NCI-H1092 (cell line): ENCODE measurements at places on chromosomes 5 and 9.

GRCh38 chr5:43583724-43584123, 19.3 kb upstream of the NNT start:
- DNase-seq: no peak

DNA sequence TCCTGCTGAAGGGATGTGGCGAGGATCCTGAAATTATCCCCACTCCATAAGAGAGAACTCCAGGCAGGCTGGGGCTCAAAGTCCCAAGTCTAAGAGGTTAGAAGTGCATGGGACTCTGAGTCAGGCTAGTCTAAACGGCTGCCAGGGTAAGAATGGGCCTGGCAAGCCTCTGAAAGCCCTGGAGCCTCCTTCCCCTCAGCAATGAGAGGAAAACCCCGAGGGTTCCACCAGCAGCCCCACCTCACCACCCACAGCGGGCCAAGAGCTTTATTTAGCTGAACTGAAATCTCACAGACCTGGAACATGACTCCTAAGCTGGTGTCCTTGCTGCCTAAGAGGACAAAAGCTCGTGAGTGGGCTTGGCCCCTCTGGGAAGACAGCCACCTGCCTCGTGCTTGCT, 135.5 kb downstream of the SEC61B start:
- no peak for DNase-seq

DNA sequence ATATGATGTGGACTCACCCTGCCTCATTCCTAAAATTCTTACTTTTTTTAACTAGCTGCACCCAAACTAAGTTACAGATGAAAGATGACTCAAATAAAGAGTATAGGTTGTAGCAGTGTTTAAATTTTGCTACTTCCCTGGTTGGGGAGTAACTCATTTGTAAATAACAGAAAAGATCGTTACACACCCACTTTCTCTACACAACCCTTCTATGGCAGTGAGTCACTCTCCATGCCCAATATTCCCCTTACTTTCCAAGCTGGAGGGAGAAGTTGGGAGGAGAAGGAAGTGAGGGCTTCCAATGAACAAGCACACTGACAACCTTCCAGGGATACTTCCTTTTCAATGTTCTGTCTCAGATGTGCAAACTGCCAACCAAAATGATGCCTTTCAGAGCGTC, 1.9 kb downstream of the RASEF start:
- DNase-seq: no peak

GRCh38 chr9:74304598-74304997, 192.5 kb upstream of the RORB start:
- DNase-seq: no peak

DNA sequence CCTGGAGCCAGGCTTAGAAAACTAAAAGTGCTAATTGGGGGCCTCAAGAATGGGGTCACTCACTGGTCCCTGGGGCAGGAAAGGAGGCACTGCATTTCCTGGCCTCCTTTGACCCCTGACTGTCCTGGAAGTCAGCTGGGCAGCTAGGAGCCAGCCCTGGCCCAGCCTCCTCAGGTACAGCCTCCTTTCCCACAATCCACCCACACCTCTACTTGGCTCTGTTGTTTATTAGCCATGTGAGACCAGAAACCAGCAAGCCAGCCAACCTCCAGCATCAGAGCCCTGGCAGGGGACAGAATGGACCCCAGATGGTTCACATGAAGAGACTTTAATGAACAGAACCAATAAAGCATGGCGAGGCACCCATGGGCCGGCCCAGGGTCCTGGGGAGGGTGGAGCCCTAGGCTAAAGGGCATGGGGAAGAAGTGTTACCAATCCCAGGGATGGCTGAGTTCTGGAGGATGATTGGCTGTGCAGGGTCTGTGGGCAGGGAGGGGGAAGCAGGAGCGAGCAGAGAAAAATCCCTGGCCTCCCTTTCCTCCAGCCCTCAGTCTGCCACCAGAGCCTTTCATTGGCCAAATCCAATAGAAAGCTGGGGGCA, 55.3 kb upstream of the ANGPTL2 start:
- DNase-seq: no peak

GRCh38 chr9:136808806-136809158, 1.0 kb downstream of the RABL6 start:
- DNase-seq: no peak

DNA sequence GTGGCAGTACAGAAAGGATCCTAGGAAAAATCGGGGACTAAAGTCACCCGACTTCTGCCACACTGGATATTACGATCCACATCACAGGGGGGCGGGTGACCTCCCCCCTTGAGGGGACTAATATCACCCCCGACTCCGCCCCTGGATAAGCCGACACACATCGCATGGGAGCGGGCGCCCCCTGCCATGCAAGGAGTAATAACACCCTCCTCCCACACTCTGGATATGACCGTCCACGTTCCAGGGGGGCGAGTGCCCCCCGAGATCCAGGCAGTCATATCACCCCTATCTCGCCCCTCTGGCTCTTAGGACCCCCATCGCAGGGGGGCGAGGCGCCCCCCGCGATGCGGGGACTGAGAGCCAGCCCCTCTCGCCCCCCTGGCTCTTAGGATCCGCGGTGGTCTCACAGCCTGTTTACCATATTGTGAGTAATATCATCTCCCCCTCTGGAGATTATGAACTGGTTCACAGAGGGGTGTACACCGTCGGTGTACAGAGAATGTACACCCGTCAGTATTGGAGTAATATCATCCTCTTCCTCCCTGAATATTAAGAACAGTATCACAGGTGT, 423.0 kb downstream of the DIRAS2 start:
- DNase-seq: no peak

DNA sequence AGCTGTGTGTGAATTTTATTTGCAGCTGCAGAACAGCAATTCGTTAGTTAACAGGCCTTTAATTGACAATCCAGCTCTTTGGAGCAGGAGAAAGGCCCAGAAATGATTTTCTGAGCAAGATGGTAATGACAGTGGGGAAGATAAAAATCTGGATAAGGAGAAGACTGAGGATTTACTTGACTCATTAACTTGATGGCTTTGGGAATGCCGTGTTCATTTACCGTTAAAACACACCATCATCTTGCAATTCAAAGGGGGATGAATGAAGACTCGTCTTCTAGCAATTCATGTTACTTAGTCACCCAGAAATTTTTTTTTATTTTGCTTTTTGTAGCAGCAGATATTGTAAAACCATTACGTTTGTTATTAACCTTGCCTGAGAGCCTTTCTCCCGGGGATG, 52.0 kb downstream of the PTTG1 start:
- no peak for DNase-seq

- DNase-seq: no peak
Measured at GRCh38 chr5:32916648-32917047, 205.5 kb downstream of the NPR3 start.

DNA sequence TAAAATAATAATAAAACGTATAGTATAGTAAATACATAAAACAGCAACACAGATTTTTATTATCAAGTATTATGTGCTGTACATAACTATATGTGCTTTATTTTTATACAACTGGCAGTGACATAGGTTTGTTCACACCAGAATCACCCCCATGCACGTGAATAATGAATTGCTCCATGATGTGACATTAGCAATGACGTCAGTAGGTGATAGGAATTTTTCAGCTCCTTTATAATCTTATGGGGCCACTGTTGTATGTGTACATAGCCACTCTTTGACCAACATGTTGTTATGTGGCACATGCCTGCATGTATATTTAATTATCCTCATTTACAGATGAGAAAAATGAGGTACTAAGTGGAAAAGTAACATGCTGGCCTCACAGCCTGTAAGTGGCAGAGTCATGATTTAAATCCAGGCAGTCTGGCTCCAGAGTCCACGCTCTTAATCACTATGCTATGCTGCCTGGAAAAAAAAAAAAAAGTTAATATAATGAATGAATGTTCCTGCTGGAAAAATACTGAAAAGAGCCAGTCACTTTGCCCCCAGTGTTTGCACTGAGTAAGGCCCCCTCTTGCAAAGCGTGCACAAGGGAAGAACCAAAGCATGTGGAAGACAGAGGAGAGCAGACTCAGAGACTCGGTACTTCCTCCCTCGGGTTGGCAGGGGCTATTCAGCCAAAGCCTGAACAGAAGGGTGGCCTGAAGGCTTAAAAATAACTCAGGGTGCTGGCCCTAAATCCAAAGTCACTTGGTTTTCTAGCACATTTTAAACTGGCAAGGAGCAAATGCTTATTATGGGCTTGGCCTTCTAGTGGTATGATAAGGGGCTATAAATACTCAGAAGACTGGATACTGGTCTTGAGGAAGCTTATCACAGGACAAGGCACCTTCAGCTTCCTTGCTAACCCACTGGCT, 206.8 kb downstream of the GLIS3 start:
- no peak for DNase-seq

DNA sequence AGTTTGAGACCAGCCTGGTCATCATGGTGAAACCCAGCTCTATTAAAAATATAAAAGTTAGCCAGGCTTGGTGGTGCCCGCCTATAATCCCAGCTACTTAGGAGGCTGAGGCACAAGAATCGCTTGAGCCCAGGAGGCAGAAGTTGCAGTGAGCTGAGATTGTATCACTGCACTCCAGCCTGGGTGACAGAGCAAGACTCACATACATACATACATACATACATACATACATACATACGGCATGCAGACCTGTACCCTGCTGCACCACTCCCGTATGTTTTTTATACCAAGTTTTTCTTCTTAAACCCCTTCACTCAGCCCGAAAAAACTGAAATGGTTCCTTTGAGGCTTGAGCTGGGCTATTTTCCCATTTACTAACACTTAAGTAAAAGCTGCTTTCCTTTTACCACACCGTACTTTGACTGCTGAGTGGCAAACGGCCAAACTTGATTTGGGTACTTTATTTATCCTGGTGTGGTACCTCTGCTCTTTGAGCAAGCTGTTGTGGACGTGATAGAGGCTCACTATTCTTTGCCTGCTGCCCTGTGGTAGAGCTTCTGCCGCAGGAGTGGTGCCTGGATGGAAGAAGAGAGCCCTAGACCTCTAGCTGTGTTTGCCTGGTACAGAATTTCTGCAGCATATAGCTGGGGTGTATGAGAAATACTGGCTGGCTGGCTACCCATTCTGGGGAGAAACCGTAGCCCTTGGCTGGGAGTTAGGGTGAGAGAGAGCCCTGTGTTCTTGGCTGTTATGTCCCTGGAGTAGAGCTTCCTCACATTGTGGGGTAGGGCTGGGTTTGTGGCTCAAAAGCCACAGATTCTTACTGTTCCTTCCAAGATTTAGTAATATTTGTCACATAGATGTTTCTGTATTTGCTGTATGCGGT, 19.4 kb downstream of the IPO11 start:
- DNase-seq: no peak

DNA sequence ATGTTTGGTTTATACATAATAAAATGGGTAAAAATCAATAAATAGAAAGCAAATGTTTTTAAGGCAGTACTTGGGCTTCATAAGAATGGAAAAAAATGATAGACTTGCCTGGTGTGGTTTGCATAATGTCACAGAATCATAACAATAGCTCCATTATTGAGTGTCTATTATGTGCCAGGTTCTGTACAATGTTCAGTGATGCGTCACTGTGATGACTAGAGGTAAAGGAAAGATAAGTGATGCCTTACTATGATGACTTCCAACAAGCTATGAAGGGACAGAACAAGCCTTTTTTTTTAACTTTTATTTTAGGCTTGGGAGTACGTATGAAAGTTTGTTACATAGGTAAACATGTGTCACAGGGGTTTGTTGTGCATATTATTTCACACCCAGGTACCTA, 128.8 kb downstream of the TMC1 start:
- DNase-seq: no peak

DNA sequence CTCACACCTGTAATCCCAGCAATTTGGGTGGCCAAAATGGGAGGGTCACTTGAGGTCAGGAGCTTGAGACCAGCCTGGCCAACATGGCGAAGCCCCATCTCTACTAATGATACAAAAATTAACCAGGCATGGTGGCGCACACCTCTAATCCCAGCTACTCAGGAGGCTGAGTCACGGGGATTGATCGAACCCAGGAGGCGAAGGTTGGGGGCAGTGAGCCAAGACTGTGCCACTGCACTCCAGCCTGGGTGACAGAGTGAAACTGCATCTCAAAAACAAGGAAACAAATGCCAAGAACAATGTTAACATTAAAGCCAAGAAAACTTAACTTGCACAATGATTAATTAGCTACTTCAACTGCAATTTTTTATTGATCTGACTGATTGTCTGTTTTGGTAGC, 202.6 kb downstream of the ARRDC3 start:
- DNase-seq: no peak

DNA sequence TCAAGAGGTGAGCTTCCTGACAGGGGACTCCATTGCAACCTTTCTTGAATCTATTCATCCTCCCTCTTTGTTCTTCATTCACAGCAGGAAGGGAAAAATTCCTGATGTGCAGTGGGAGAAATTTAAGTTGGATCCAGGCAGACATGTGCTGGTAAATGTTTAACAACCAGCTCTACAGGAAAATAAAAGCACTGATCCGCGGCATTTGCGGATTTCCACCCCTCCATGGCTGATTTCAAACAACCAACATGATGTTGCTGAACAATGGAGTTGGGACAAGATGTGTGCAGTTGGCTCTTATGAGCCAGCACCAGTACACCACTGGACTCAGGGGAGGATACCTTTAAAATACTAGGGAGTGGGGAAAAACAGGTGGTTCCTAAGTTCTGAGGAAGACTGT, 47.0 kb downstream of the SPRY4 start:
- no peak for DNase-seq

- DNase-seq: no peak
Measured at GRCh38 chr5:40615586-40616170, 64.0 kb upstream of the PTGER4 start.

GRCh38 chr9:83491995-83492394, 46.2 kb downstream of the FRMD3 start:
- no peak for DNase-seq

- DNase-seq: no peak
Measured at GRCh38 chr9:107342476-107343161, 59.5 kb downstream of the RAD23B start.

DNA sequence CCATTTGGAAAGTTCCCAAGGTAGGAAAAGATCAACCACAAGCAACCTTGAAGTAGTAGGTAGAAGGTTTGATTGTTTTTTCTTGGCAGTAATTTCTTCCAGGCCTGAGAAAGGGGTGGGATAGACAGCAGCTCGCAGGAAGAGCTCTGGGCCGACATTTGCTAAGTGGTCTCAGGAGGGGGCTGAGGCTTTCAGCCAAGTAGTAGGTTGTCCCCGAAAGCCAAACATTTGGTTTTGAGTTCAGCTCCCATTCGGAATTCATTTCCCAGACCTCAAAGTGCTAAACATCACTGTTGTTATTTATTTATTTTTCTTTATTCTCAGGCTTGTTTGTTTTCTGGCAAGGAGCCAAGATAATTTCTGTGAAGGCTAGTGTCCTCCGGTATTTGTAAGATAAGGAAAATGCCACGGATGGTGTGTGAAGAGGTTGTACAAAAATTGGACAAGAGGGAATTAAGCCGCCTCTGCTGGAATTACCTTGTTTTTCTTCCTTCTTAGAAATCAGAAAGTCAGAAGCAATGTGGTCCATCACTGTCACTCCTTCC, 112.1 kb downstream of the KIF4B start:
- no peak for DNase-seq
